ENCODE measurements at places on chromosomes 3 and 15.
A peak's percentile ranks its signal among the peaks of the same experiment; 100 is the strongest.

DNA sequence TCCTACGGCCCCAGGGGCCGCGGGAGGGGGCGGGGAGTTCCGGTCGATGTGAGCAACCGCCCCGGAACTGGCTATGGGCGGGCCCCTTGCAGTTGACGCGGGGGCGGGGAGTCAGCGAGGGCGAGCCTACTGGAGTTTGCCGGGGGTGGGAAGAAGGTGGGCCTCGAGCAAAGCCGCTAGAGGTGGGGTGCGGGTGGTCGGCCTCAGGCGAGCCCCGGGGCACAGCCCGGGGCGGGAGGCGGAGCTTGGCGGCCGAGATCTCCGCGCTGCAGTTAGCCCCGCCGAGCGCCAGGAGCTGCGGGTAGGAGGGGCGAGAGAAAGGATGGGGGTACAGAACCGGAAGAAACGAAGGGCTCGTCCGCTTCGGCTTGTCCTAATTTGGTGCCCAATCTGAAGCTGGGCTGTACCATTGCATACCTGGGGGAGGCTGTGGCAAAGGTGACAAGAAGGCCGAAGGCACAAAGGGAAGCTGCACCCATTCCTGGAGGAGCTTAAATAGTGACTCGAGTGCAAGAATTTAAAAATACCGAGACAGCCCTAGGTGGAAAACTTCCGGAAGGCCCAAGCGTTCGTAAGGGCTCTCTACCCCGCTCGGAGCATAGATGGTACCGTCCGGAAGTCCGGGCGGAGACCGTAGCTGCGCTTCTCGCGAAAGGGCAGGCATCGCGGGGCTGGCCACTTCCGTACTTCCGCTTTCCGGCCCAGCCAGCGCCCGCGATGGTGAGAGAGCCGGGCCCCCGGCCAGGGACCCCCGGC, at the start of the genes ARPC4 and TADA3:
ARPC4 (plus strand) TSS at position 678 of the 756 bp plus-strand sequence; CDS start at position 718, 40 bp downstream.
TADA3 (minus strand) TSS at position 69 of the 756 bp plus-strand sequence. CDS start 1,007 bp downstream, outside the sequence.
- peak; percentile 94 for DNase-seq

DNA sequence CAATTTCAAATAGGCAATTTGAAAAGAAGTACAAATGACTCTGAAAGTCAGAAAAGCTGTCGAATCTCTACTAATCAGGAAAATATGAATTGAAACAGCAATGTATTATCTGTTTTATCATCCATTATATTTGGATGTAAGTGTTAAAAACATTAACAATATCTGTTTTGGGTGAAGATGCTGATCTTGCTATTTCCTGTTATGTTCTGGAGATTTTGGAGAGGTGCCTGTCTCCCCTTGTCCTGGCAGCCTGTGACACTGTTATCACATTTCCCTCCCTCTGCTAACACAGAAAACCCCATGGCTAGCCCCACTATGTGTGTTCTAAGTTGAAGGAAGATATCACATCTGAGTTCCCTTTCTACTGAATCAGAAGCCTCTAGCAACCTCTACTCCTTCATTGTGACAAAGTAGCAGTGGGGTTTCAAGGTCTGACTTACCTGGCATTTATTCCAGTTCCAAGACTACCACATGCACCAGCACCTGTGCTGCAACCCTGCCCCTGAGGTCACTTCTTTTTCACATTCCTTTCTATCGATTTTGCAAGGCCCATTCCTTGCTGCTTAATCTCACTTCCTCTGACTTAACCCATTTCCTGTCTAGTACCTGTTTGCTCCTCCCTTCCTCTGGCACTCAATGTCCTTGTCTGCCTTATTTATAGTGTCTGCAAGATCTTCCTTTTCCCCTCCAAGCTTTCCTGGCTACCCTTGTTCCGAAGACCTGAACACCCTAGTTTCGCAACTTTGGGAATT, 95.5 kb upstream of the COL8A1 start:
- no peak for DNase-seq

DNA sequence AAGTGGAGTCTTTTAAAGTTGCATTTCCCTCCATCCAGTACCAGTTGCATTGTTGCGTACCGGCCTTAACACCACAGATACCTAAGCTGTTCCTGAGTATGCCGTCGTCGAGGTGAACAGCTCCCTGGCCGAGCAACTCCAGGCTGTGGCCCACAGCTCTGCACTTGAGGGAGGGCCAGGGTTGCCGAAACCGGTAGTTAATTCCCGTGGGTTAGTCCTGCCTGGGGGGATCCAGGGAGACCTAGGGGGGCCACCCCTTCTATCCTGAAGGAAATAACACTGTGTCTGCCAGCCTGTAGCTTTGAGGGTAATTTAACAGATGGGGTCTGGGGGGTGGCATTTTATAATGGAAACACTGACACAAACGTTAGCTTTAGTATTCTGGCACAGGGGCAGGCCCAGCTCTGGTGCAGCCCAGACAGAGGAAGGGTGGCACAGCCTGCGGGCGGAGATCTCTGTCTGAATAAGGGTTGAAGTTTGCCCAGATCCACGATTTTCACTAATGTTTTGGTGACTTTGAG, 60.8 kb downstream of the RGMA start:
- no peak for DNase-seq

- DNase-seq = no peak
Observed at GRCh38 chr15:78914027-78914764, 30.6 kb downstream of the CTSH start.

GRCh38 chr15:62389885-62390790, 225.1 kb upstream of the C2CD4B start:
- DNase-seq = peak; percentile 74

GRCh38 chr3:47592066-47592795, 13.6 kb upstream of the CSPG5 start:
- no peak for DNase-seq

GRCh38 chr15:42594095-42594494, 18.7 kb downstream of the STARD9 start:
- DNase-seq = no peak

DNA sequence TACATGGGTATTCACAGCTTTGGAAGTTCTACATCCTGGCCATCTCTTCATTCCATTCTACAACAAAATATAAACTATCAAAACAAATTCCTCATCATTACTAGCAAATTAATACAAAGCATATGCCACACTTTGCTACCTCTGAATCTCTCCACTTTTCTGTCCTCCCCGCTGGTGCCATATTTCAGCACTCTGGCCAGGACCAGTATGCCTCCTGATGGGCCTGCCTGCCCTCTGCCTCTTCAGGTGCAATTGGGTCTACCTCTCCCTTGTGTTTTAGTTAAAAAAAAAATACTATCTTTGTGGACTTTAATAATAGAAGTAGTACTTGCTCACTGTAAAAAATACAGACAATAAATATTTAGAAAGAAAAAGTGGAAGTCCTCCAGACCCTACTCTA, 448.8 kb downstream of the WDR72 start:
- DNase-seq = no peak

DNA sequence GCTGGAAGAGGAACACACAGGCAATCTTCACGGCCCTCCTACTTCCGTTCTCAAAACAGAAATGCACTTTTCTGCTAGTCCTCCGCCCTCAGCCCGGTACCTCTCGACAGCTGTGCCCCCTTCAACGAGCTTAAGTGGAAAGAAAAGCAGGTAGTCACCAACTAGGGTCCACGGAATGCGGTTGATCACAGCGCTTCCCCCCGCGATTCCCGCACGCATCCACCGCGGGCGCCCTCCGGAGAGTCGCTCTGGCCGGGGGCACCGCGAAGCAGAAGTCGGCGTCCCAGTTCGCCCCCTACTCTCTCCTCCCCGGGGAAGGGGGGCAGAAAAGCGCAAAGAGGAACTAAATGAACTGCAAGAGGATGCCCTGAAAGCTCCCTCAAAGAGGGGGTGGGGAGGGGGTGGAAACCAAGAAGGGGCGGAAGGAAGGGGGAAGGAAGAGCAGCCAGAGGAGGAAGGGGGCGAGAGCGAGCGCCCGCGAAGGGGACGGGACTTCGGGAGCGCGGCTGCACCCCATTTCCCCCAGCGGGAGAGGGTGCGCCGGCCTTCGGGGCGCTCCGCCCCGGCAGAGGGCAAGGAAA, 738 bp downstream of the ACAP2 start:
- DNase-seq = peak; percentile 68
